Colonic mucosa (tissue), 4 donors: ENCODE measurements at places on chromosomes 5 and 9. TPM values are rescaled to one million over a fixed set of nuclear protein-coding genes. Genes with fewer than 3 reads are reported as not detected.

EHMT1 gene
- total RNA-seq, result 56.2 TPM

- H3K4me1 ChIP-seq, result no peaks in the 10 kb centered on the region
- no peak overlapping the region for H3K27ac ChIP-seq
- H3K27me3 ChIP-seq, result no peaks in the 10 kb centered on the region
- no peaks in the 10 kb centered on the region for H3K36me3 ChIP-seq
- DNase-seq, result no peak
Measured at GRCh38 chr9:92426501-92427145, 2.4 kb upstream of the OMD start.

GRCh38 chr5:20434786-20435185 lies 446.8 kb upstream of the CDH18 start:
- H3K4me3 ChIP-seq, result no peak overlapping the region
- DNase-seq, result no peak
- H3K4me1 ChIP-seq, result no peaks in the 10 kb centered on the region

GRCh38 chr9:38081356-38082108 lies 12.5 kb upstream of the SHB start:
- no peaks in the 10 kb centered on the region for H3K36me3 ChIP-seq
- no peaks in the 10 kb centered on the region for H3K27me3 ChIP-seq
- no peak overlapping the region for H3K27ac ChIP-seq
- no peaks in the 10 kb centered on the region for H3K4me1 ChIP-seq
- H3K4me3 ChIP-seq, result no peak overlapping the region

ARHGEF28 gene
- total RNA-seq, result 8.0 TPM

GRCh38 chr5:1413611-1414241 lies 31.5 kb downstream of the SLC6A3 start:
- H3K4me3 ChIP-seq, result no peak overlapping the region
- DNase-seq, result no peak
- no peaks in the 10 kb centered on the region for H3K4me1 ChIP-seq
- no peak overlapping the region for H3K27ac ChIP-seq
- H3K27me3 ChIP-seq, result no peaks in the 10 kb centered on the region

DNA sequence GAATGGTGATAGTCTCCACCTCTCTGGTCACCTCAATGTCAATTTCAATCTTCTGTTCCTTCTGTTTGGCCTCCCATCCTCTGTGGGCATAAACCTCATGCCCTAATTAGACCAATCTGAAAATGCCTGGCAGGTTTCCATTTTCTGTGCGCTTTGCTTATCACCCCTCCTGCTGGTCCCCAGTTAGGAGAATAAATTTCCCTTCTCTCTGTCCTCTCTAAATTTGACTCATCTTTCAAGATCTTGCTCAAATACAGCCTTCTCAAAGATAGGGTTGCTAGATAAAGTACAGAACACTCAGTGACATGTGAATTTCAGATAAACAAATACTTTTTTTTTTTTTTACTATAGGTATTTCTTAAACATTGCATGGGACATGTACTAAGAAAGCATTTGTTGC lies 69.4 kb upstream of the CD180 start:
- no peak overlapping the region for H3K27ac ChIP-seq
- no peaks in the 10 kb centered on the region for H3K36me3 ChIP-seq
- peaks cover 12% of the 10 kb centered on the region for H3K4me1 ChIP-seq
- H3K27me3 ChIP-seq, result no peaks in the 10 kb centered on the region

LVRN gene
- 0.90 TPM for total RNA-seq

GRCh38 chr5:165630261-165630778 lies 2124.9 kb downstream of the MAT2B start:
- H3K36me3 ChIP-seq, result no peaks in the 10 kb centered on the region
- DNase-seq, result peak; percentile 53
- H3K4me3 ChIP-seq, result no peak overlapping the region
- no peaks in the 10 kb centered on the region for H3K4me1 ChIP-seq
- no peak overlapping the region for H3K27ac ChIP-seq

PCDHGB6 gene
- total RNA-seq, result 1.0 TPM

MED22 gene
- total RNA-seq, result 21.3 TPM

- no peaks in the 10 kb centered on the region for H3K27me3 ChIP-seq
- no peaks in the 10 kb centered on the region for H3K4me1 ChIP-seq
- no peak overlapping the region for H3K4me3 ChIP-seq
- DNase-seq, result no peak
- no peaks in the 10 kb centered on the region for H3K36me3 ChIP-seq
Measured at GRCh38 chr5:87829217-87829551, 416.5 kb upstream of the CCNH start.

GRCh38 chr5:141779503-141779973 lies 97.5 kb upstream of the ARAP3 start:
- no peak for DNase-seq
- H3K4me1 ChIP-seq, result no peaks in the 10 kb centered on the region
- H3K27me3 ChIP-seq, result no peaks in the 10 kb centered on the region
- H3K27ac ChIP-seq, result no peak overlapping the region
- H3K36me3 ChIP-seq, result no peaks in the 10 kb centered on the region

DNA sequence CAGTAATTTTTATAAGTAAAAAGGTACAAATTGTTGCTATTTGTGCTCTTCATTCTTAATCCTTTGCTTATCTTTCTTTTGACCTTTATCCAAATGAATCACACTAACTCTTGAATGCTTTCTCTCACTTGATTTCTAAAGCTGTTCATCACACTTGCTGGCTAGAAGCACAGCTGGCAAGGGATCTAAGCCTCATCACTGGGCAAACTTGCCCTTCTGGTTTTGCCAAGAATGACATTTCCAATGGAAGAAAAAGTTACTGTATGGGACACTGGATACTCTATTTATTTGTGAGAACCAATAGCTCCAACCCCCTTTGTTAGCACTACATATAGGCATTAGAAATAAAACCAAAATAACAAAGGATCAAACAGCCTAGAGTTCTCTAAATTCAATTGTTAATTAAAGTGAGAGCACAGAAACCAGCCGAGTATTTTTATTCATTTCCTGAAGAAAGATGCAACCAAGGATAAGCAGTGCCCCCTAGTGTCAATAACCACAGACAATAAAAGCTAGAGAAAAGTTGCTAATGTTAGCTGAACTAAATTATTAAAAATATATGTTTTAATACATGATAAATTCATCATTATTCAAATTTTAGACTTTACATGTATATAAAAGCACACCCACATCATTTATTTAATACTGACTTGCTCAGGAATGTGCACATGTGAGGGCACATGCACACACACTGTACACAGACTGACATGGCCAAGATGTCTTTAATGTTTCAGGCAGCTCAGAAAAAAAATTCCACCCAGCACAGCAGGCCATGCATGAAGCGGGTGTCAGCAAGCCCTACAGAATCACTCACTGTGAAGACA lies 59.8 kb upstream of the POU5F2 start:
- H3K27me3 ChIP-seq, result no peaks in the 10 kb centered on the region
- H3K4me3 ChIP-seq, result no peak overlapping the region
- H3K4me1 ChIP-seq, result no peaks in the 10 kb centered on the region
- no peak overlapping the region for H3K27ac ChIP-seq
- peak; percentile 39 for DNase-seq
- no peaks in the 10 kb centered on the region for H3K36me3 ChIP-seq

GRCh38 chr5:17004441-17005106 lies 68.5 kb upstream of the MYO10 start:
- no peak for DNase-seq
- H3K4me3 ChIP-seq, result no peak overlapping the region
- H3K36me3 ChIP-seq, result no peaks in the 10 kb centered on the region
- no peaks in the 10 kb centered on the region for H3K4me1 ChIP-seq
- H3K27me3 ChIP-seq, result no peaks in the 10 kb centered on the region

DNA sequence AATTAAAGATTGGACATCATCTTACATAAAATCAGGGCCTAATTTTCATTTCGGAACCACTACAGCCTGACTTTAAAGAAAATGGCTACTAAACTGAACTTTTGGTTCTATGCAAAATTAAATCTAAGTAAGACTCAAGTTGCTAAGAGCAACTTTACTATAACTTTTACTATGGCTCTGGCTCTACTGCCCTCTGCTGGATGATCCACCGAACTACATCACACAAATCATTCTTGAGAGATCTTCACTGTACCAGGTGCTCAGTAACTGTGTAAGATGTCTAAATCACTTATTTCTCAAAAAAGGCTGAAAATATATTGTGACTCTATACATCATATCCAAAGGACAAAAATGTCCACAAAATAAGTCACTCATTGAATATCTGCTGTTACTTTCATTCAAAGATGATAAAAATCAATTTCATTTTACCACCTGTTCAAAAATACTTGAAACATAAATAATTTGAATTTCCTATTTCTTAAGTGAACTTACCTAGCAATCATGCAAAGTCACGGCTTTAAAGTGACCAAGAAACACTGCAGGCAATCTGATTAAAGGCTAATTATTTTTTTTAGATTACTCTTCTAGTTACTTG lies 13.5 kb downstream of the MOCS2 start:
- H3K36me3 ChIP-seq, result no peaks in the 10 kb centered on the region
- no peaks in the 10 kb centered on the region for H3K27me3 ChIP-seq
- no peak overlapping the region for H3K27ac ChIP-seq

DNA sequence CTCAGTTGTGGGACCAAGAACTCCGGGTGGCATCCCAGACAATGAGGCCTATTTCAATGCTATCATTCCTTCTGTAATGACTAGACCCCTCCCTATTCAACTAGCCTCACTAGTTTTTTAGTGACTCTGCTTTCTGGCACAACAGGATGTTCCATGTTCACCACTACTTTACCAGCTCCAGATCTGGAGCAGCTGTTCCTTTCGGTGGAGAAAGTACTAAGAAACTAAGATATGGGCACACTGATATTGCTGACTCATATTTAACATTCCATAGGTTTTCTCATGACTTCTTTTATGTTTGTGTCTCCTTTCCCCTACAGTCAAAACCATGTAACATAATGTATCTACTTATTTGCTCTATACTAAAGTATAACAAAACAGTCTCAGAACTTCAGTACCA lies 24.1 kb downstream of the IL33 start:
- H3K36me3 ChIP-seq, result no peaks in the 10 kb centered on the region
- no peak overlapping the region for H3K27ac ChIP-seq
- no peak overlapping the region for H3K4me3 ChIP-seq
- no peak for DNase-seq

ANKRD34B gene
- not detected for total RNA-seq

- no peaks in the 10 kb centered on the region for H3K27me3 ChIP-seq
- H3K36me3 ChIP-seq, result no peaks in the 10 kb centered on the region
- no peaks in the 10 kb centered on the region for H3K4me1 ChIP-seq
- H3K27ac ChIP-seq, result no peak overlapping the region
- no peak for DNase-seq
- H3K4me3 ChIP-seq, result no peak overlapping the region
Measured at GRCh38 chr5:99045871-99046270, 117.1 kb upstream of the CHD1 start.

GRCh38 chr9:129525656-129526196 lies 95.2 kb downstream of the C9orf50 start:
- no peaks in the 10 kb centered on the region for H3K36me3 ChIP-seq
- H3K4me1 ChIP-seq, result no peaks in the 10 kb centered on the region
- no peak overlapping the region for H3K27ac ChIP-seq
- H3K27me3 ChIP-seq, result no peaks in the 10 kb centered on the region
- DNase-seq, result no peak

GRCh38 chr5:143194206-143194605 lies 209.3 kb downstream of the NR3C1 start:
- no peaks in the 10 kb centered on the region for H3K36me3 ChIP-seq
- H3K27me3 ChIP-seq, result no peaks in the 10 kb centered on the region
- H3K27ac ChIP-seq, result no peak overlapping the region
- no peak for DNase-seq
- no peaks in the 10 kb centered on the region for H3K4me1 ChIP-seq
- no peak overlapping the region for H3K4me3 ChIP-seq

DNA sequence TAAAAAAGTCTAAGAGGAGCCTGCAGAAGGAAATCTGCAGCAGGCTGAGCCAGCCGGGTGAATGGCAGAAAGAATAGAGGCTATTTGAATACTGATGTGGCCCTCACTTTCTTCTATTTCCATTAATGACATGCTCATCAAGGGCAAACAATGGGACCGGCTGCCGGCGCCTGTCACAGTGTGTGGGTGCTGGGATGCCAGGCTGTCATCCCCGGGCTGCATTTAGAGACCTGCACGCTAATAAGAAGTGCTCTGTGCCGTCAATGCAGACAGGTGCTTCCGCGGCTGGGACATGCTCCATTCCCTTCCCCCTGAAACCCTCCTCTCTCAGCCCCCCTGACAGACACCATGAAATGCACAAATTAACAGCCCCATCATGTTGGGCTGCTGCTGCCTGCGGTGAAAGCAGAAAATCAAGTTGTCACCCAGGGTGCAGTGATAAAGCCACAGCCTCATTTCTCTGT lies 217.7 kb upstream of the TBCA start:
- no peak overlapping the region for H3K27ac ChIP-seq
- no peaks in the 10 kb centered on the region for H3K36me3 ChIP-seq
- no peak for DNase-seq
- no peak overlapping the region for H3K4me3 ChIP-seq

TRIO gene
- 138 TPM for total RNA-seq

GRCh38 chr5:33753704-33754103 lies 138.1 kb downstream of the ADAMTS12 start:
- no peaks in the 10 kb centered on the region for H3K4me1 ChIP-seq
- H3K27ac ChIP-seq, result no peak overlapping the region
- no peaks in the 10 kb centered on the region for H3K27me3 ChIP-seq
- no peak for DNase-seq
- no peak overlapping the region for H3K4me3 ChIP-seq

AK8 gene
- total RNA-seq, result 0.59 TPM

GRCh38 chr9:27599870-27600238 lies 26.6 kb upstream of the C9orf72 start:
- H3K4me3 ChIP-seq, result no peak overlapping the region
- no peaks in the 10 kb centered on the region for H3K4me1 ChIP-seq
- no peaks in the 10 kb centered on the region for H3K27me3 ChIP-seq
- H3K27ac ChIP-seq, result no peak overlapping the region
- no peaks in the 10 kb centered on the region for H3K36me3 ChIP-seq
- no peak for DNase-seq

- H3K36me3 ChIP-seq, result no peaks in the 10 kb centered on the region
- DNase-seq, result no peak
- no peaks in the 10 kb centered on the region for H3K27me3 ChIP-seq
- H3K27ac ChIP-seq, result no peak overlapping the region
Measured at GRCh38 chr5:21058289-21058688, 1070.3 kb upstream of the CDH18 start.

GOLGA2 gene
- 88.6 TPM for total RNA-seq

BAAT gene
- not detected for total RNA-seq

SH3RF2 gene
- total RNA-seq, result 58.2 TPM

GRCh38 chr5:154474396-154475334 lies 3.4 kb downstream of the HAND1 start:
- H3K4me3 ChIP-seq, result no peak overlapping the region
- H3K27ac ChIP-seq, result no peak overlapping the region
- H3K4me1 ChIP-seq, result peaks cover 16% of the 10 kb centered on the region
- no peaks in the 10 kb centered on the region for H3K36me3 ChIP-seq
- H3K27me3 ChIP-seq, result peaks cover 97% of the 10 kb centered on the region
- no peak for DNase-seq

- no peak overlapping the region for H3K27ac ChIP-seq
- DNase-seq, result no peak
- H3K36me3 ChIP-seq, result no peaks in the 10 kb centered on the region
- no peaks in the 10 kb centered on the region for H3K27me3 ChIP-seq
Measured at GRCh38 chr5:140207250-140207964, 32.4 kb downstream of the CYSTM1 start.

GRCh38 chr9:98856982-98857381 lies 49.5 kb downstream of the GALNT12 start:
- no peak for DNase-seq
- no peaks in the 10 kb centered on the region for H3K27me3 ChIP-seq
- no peaks in the 10 kb centered on the region for H3K4me1 ChIP-seq
- no peak overlapping the region for H3K27ac ChIP-seq
- H3K36me3 ChIP-seq, result no peaks in the 10 kb centered on the region
